HepG2 (cell line): ENCODE measurements at places on chromosomes 2 and 18. TPM values are rescaled to one million over a fixed set of nuclear protein-coding genes. Genes with fewer than 3 reads are reported as not detected.

GRCh38 chr2:48120759-48121242 is 214.5 kb upstream of the FBXO11 start:
- peaks cover 30% of the 10 kb centered on the region for H3K4me1 ChIP-seq
- no peak for DNase-seq
- no peaks in the 10 kb centered on the region for H3K27me3 ChIP-seq
- H3K4me3 ChIP-seq, result no peak overlapping the region

GRCh38 chr2:33024758-33025157 is 78.0 kb downstream of the LTBP1 start:
- DNase-seq, result no peak
- H3K36me3 ChIP-seq, result no peaks in the 10 kb centered on the region

The LRRC30 gene
- not detected in 2 replicates for total RNA-seq

The TTR gene
- total RNA-seq, result 42.2 and 91.3 TPM in 2 replicates

The TCF4 gene
- not detected in 2 replicates for total RNA-seq

DNA sequence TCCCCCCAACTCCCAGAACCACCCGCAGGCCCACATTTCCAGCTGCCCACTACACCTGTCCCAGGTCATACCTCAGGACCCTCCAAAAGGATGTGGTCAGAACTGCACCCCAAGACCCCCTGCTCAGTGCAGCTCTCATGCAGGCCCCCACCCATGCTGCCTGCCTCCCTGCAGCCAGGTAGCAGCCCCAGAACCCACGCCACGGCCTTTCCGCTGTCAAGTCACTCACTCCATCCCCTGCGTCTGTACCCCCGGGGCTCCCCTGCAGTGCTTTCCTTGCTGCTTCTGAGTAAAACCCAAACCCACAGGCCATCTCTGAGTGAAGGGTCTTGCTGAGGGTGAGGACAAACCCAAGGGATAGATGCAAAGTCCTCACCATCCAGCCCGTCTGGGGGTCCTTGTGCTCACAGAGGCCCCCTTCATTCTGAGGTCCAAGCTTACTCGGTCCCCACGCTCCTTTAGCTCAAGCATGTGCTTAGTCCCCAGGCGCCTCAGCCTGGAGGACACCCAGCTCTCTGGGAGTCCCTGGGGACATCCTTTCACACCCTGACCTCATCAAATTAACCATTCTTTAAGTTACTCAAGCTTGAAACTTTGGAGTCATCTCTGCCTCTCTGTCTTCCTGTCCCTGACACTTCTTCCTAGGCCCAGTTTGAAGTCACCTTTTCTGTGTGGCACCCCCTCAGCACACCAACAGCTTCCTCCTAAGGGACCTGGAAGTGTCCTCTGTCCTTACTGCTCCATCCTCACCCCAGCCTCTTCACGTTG is 130.1 kb downstream of the SMAD7 start:
- H3K36me3 ChIP-seq, result peaks cover 33% of the 10 kb centered on the region; the same call in 2 of the 3 replicates
- no peak overlapping the region for H3K4me3 ChIP-seq
- no peak overlapping the region for H3K27ac ChIP-seq
- no peaks in the 10 kb centered on the region for H3K4me1 ChIP-seq

The AQP4 gene
- total RNA-seq, result 0.20 and 0.27 TPM in 2 replicates

- no peaks in the 10 kb centered on the region for H3K36me3 ChIP-seq
- no peak overlapping the region for H3K27ac ChIP-seq
- H3K4me3 ChIP-seq, result no peak overlapping the region
- no peak for DNase-seq
- no peaks in the 10 kb centered on the region; the same call in 1 of the 2 replicates for H3K27me3 ChIP-seq
- H3K4me1 ChIP-seq, result peaks cover 18% of the 10 kb centered on the region
These were observed 27.1 kb downstream of the CREG2 start for GRCh38 chr2:101360232-101360631.
